ENCODE measurements at places on chromosomes 7 and 10.

GRCh38 chr7:127396184-127396583, 3.7 kb upstream of the ZNF800 start:
- peak; percentile 20 for DNase-seq

DNA sequence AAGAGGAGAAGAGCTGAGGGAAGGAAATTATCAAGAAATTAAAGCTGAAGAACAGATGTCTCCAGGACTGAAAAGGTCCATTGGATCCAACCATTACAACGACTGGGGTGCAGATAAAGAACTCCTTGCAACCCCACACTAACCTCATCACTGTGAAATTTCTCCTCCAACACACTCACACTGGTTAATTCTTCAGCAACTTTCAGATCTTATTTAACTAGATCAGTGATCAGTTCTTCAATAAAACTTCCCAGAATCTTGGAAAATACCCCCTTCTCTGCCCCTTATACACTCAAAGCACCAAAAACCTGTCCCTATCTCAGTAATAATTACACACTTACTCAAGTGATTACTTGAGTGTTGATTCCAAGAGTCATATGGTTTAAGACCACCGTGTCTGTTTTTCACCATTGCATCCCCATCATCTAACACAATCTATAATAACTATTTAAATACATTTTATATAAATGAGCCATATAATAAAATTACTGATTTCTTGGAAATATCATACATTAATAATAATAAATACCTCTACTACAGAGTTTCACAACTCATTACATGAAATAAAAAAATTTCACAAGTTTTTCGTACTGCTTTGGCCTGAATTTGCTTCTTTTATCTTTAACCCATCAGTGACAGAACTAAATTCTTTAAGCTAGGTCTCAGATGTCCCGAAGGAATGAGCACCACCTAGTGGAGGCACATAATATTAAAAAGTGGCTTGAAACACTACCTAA, 123.7 kb downstream of the MPP7 start:
- no peak for DNase-seq

DNA sequence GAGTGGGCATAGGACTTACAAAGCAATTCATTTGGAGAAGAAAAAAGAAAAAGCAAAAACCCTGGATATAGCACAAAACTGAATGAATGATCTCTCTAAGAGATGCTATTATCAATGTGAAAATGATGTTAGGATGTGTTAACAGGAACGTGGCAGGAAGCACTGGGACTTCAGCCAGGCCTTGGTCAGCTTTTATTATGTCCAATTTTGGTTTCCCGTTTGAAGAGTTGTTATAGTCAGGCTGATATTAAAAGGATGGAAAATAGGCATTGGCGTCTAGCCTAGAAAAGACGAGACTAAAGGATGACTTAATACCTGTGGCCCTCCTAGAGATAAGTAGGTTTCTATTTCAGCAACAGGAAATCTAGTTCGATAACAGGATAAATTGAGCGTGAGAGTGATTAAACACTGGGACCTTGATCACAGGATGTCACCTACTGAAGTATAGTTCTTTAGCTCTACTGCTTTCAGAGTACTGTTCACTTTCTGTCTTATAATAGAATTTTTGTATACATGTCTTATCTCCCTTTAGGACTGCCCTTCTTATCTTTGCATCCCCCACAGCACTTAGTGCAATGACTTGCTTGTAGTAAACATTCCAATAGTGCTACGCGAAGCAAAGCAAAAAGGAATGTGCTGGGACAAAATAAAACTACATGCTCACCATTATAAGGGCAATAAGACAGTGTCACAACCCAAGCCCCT, 99.8 kb upstream of the AGBL3 start:
- no peak for DNase-seq

- DNase-seq: no peak
Observed at GRCh38 chr7:103637726-103638125, 191.7 kb upstream of the SLC26A5 start.

DNA sequence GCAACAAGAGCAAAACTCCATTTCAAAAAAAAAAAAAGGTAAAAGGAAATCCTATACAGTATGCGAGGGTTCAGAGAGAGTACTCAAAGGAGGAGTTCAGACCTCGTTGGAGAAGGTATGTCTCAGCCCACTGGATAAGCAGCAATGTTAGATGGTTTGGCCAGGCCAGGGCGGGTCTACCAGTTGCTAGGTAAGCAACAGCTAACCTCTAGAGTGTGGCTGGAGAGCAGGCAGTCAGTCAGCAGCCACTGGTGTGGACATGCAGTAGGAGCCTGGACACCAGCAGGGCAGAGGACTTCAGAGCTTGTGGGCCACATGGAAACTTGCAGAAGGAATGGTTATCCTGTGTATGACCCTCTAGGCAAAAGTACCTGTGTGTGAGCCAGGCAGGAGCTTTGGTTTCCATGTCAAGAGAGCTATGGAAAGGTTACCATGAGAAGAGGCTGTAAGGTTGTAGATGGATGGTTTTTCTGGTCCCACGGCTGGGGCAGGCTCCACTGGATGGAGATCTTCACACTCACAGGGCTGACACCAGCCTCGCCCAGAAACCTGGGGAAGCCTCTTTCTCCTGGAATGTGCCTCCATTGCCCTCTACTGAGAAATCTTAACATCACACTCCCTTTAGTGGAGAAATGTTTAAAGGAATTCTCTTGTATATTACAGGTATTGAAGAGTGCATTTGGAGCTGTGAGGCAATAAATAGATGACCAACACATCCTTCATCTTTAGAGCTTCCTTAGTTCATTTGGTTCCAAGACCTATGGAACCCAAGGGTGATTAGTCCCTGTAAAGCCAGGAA, 63.6 kb downstream of the CCDC186 start:
- DNase-seq: no peak

DNA sequence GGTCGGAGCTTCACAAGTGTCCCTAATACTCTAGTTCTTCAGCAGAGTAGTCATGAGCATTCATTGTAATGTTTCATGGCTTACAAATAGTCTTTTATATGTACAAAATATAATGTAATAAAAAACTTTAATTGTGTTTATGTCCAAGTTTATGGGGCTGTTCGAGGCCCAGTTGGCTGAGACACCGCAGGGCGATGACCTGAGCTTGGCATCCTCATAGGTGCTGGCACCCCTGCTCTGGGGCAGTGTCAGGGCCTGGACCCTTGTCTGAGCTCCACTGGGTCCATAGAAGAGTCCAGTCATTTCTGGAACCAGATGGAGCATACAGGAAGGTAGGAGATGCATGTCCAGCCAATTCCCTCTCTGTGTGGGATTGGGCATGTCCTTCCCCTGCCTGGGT, 12.9 kb upstream of the ZMIZ1 start:
- no peak for DNase-seq

DNA sequence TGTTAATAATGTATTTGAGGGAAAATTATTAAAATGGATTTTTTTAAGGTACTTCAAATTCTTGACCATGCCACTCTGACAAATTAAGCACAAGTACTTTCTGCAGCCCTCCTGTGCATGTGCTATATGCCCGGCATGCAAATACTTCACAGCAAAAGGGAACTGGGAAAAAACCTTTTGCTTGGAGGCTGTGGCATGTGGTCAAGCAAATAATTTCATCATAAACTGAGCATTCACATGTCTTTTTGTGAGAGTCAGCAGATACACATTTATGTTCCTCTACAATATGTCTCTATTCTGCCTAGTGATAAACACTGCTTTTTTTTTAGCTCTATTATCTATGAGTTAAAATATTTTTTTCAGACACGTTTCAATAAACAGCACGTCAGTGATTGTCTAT, 53.7 kb upstream of the SEMA3A start:
- DNase-seq: no peak

GRCh38 chr10:43396928-43397624, 11.9 kb downstream of the HNRNPF start:
- peak; percentile 75 for DNase-seq

GRCh38 chr10:112225771-112226438, 42.3 kb upstream of the GPAM start:
- no peak for DNase-seq

- DNase-seq: no peak
Observed at GRCh38 chr7:92340016-92340415, 94.2 kb downstream of the ANKIB1 start.

DNA sequence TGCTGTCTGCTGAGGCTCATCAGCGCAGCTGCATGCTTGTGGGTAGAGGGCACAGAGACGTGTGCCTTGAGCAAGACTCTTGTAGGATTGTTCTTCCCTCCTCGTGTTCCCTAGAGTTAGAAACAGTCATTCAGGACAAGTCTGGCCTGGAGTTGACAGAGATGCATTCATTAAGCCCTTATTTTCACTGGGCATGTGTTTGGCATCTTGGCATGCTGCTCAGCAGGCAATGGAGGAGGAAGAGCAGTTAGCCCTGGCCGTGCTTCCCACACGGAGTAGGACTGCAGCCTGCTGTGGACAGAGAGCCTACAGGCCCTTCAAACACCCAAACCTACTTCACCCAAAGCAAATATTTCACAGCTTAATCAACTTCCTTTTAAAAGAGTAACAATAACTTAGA, 73.0 kb upstream of the GJD4 start:
- DNase-seq: no peak

- no peak for DNase-seq
Observed at GRCh38 chr10:106626371-106626770, 538.1 kb downstream of the SORCS1 start.

- no peak for DNase-seq
Observed at GRCh38 chr10:1366322-1366691, 310.1 kb downstream of the WDR37 start.

- no peak for DNase-seq
Observed at GRCh38 chr7:19117091-19117869, at the start of gene TWIST1. TSS of gene TWIST1 (minus strand) at chr7:19117636. CDS start at chr7:19117321, 315 bp downstream.

DNA sequence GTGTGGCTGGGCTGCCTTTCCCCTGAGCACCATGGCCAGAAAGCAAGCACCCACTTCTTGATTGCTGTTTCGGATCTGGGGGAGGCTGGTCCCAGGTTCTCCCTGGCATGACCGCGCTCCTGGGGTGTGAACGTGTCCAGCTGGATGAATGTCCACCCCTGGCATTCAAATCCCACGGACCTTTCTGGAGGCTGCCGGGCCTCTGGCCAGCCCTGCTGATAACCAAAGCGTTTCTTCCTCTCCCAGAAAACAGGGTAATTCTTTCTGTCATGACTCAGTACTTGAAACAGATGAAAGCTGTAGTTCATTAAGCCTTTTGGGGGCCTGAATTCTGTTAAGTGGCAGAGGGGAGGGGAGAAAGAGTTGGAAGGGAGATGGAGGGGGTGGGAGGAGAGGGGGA, 73.1 kb upstream of the SAMD8 start:
- DNase-seq: no peak

GRCh38 chr10:24928163-24928562, 24.2 kb downstream of the PRTFDC1 start:
- no peak for DNase-seq

GRCh38 chr10:14540062-14540461, 209.3 kb upstream of the FRMD4A start:
- DNase-seq: no peak

DNA sequence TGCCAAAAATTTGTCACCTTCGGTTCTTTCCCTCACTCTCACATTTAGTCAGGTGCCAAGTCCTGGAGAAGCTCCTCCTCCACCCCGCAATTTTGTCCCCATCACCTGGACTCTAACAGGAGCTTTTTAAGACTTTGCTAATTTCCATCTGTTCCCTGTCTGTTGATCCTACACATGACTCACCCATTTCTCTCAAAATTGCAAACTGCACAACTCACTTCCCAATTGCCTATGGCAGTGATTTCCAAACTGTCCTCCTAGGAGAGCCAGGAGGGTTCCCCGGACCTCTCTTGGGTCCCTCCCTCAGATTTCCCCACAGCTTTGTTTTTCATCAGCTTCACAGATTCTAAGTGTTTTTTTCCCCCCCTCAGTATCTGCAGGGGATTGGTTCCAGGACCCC, 120.3 kb downstream of the WNT2 start:
- DNase-seq: no peak

- no peak for DNase-seq
Observed at GRCh38 chr10:28541717-28542365, 8.9 kb downstream of the WAC start.

DNA sequence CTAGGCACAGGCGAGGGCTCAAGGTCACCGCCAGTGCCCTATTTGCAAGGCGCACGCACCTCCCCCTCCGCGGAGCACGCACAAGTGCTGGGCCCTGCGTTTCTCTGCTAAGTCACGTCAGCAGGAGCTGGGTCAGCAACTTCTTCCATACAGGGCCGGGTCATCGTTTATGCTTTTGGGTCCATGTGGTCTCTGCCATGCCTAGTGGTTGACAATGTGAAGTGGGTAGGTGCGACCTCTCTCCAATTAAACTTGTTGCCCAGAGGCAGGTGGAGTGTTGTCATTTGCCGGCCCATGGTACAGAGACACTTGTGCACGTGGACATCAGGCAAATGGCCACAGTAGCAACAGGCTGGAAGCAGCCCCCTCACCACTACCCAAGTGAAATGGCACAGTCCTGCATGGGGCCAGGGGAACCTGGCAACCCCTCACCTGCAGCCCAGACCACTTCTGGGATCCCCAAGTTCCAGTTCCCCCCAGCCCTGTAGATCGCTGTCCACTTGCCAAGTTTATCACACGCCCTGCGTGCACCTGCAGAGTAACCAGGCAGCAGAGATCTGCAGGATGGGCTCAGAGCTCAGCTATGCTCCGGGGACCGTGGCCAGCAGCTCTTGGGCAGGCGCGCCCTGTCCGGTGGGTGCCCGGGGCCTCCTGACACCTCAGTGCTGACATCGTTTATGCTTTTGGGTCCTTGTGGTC, 86.1 kb upstream of the PPP2R2D start:
- DNase-seq: no peak

DNA sequence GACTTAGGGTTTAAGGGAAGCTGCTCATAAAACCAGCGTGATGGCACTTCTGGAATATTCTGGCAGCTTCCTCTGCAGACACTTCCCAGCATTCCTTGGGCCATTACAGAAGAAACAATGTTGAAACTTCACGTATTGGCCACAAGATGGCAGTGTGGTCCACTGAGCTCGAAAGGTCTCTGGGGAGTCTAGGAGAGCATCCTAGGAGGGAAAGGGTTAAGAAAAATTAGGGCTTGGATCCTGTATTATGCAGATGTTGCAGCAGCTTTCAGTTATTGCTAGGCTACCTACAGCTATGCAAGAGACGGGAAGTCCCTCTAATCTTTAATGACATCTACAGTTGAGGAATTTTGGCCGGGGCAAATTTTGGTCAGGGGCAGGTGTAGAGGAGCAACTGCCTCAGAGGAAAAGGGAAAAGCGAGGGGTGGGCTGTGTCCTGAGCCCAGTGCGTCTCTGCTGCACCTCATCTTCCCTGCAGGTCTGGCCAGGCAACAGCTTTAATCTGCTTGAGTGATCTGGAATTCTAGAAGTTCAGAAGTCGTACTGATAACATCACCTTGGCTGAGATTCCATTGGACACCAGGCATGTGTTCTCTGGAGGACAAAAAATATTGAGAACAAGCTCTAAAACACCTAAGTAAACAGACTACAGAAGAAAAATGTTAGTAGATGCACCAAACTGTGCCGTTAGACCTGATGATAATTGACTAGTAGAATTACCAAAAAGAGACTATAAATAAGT, 220.8 kb upstream of the PRSS58 start:
- no peak for DNase-seq
